ENCODE measurements at places on chromosomes 2 and 18.

GRCh38 chr2:190378880-190379237, 29.3 kb upstream of the MFSD6 start:
- DNase-seq: no peak

DNA sequence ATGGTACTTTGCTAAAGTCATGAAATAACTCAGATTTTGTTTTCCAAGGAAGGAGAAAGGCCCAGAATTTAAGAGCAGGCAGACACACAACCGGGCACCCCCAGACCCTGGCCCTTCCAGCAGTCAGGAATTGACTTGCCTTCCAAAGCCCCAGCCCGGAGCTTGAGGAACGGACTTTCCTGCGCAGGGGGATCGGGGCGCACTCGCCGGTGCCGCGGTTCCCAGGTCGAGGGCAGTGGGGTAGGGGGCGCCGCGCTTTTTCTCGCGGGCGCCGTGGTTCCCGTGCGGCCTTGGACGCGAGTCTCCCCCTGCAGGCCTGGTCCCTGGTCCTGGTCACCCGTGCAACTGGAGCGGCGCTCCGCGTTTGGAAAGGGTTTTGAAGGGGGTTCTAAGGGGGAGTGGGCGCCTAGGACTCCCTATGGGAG, 1.2 kb downstream of the ZNF236 start:
- DNase-seq: peak; percentile 56

DNA sequence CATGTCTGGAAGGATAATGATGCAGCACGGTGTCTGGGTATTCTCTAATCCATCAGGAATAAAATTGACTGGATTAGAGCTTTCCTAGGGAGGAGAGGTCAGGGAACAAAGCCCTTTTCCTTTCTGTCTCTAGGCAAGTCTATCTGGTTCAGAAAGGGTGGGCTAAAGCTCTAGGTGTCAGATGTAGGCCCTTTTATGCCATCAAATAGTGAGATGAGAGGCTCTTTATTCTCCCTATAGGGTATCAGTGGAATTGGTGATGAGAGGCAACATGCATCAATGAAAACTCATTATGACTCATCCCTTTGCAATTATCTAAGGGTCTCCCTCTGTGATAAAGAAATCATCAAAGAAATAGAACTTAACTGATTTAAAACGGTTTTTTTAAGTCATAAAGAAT, 328.0 kb upstream of the CRIM1 start:
- no peak for DNase-seq

- no peak for DNase-seq
These were observed 154.5 kb upstream of the RBMS1 start for GRCh38 chr2:160647967-160648685.

- DNase-seq: no peak
These were observed 14.1 kb upstream of the EML6 start for GRCh38 chr2:54709336-54709809.

GRCh38 chr2:62304429-62305417, 108.8 kb downstream of the B3GNT2 start:
- no peak for DNase-seq

GRCh38 chr2:88011011-88011410, 5.3 kb downstream of the RNU2-63P start:
- DNase-seq: no peak
